ENCODE measurements at places on chromosomes 3 and 15.

GRCh38 chr3:193572426-193572908 is 17.8 kb upstream of the ATP13A4 start:
- DNase-seq, result peak; percentile 64

- DNase-seq, result no peak
Measured at GRCh38 chr3:106245400-106245799, 376.6 kb upstream of the CBLB start.

- DNase-seq, result no peak
Measured at GRCh38 chr3:169563775-169564059, 99.8 kb downstream of the MECOM start.

GRCh38 chr15:96158938-96159337 is 171.6 kb upstream of the NR2F2 start:
- no peak for DNase-seq

- DNase-seq, result no peak
Measured at GRCh38 chr3:162729686-162730085, 1233.1 kb downstream of the OTOL1 start.

GRCh38 chr3:70281663-70282062 is 30.8 kb downstream of the MDFIC2 start:
- peak; percentile 32 for DNase-seq

GRCh38 chr3:61893840-61894566 is 332.6 kb downstream of the PTPRG start:
- DNase-seq, result no peak

DNA sequence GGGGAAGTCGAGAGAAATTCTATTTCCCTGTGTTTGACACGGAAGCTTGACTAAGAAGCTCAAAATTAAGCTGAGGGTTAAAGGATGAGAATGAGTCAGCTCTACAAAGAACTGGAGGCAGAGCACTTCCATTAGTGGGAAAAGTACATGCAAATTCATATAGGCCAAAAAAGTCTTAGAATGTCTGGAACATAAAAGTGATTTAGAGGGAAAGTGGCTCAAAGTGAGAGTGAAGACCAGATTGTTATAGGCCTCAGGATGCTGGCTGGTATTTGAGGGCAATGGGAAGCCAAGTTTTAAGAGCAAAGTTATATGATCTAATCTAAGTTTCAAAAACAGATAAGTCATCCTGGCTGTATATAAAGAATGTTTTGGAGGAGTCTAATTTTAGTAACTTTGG is 857.3 kb downstream of the NAALADL2 start:
- peak; percentile 35 for DNase-seq

GRCh38 chr3:5473471-5473870 is 286.0 kb downstream of the EDEM1 start:
- no peak for DNase-seq

- DNase-seq, result no peak
Measured at GRCh38 chr15:95227235-95227634, 995.9 kb downstream of the MCTP2 start.

DNA sequence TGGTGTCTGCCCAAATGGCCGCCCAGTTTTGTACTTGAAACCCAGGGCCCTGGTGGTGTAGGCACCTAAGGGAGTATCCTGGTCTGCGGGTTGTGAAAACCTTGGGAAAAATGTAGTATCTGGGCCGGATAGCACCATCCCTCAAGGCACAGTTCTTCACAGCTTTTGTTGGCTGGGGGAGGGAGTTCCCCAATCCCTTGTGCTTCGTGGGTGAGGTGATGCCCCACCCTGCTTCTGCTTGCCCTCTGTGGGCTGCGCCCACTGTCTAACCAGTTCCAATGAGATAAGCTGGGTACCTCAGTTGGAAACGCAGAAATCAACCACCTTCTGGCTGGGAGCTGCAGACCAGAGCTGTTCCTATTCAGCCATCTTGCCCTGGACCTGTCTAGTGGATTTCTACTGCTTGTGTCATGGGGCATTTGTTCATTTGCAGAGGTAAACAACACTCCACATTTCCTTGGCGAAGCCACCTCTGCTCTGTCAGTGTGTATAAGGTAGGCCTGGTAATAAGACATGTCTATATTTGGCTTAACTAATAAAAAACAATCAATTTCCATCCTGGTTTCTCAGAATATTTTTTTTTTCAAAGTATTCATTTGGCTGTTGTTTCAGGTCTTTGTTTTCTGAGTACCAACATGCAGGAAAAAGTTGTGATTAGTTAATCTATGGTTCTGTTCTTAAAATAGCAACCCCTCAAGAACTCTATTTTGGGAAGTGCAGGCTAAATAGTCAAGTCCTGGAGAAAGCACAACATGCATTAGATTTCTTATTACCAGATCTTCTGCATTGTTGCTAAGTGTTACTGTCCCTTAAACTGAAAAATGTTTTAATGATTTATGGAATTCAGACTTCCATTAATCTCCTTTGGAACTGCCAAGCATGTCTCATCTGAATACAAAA is 304.3 kb downstream of the ZIC1 start:
- no peak for DNase-seq

- DNase-seq, result no peak
Measured at GRCh38 chr3:69299344-69299743, 86.5 kb downstream of the FRMD4B start.

- DNase-seq, result peak; percentile 78
Measured at GRCh38 chr3:136728918-136729317, 23.3 kb downstream of the STAG1 start.

DNA sequence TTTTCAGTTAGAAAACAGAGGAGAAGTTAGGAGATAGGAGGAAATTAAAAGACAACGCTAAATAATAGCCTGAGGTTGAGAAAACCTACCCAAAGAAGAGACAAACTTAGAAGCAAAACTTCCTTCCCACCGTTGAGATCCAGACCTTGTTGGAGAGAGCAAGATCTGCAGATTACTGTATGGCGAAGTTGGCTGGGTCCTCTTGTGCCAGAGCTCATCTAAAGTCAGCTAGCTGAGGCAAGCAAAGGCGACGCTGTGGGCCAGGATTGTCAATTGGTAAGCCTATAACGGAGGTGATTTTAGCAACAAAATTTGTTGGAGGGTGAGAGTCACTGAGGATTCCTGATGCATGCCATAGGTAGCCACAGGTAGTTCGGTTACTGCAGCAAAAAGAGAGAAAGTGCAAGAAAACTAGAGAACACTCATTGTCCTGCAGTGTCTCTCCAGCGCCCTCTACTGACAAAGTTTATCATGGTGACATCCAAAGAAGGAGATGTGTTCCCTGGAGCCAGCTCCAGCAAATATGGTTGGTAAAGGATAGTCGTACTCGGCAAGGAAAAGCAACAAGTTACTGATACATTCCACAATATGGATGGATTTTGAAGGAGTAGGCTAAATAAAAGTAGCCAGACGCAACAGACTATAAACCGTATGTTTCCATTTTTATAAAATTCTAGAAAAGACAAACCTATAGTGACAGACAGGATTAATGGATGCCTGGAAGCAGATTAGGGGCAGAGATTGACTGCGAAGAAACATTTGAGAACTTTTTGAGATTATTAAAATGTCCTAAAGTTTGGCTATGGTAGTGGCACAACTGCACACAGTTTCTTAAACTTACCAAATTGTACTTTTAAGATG is 9.8 kb upstream of the OR5K4 start:
- peak; percentile 46 for DNase-seq

DNA sequence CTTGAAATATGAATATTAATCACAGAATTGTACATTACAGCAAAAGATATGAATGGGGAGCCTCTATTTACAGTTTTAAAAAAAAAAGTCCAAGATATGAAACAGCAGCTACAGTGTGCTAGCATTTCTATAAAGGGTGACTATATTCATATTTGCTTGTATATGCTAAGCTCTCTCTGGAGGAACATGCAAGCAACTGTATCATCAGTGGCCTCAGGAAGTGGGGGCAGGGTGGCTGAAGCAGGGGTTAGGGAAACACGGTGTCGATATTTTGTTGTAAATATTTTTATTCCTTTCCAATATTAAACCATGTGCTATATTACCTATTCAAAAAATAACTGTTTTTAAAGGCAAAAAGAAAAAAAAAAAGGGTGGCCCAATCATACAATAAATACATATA is 2.3 kb downstream of the UACA start:
- no peak for DNase-seq
